Hematopoietic multipotent progenitor cell treated with erythropoietin and hydrocortisone succinate and interleukin-3 and kit ligand, for 4 days (in vitro differentiated cells): ENCODE measurements at places on chromosomes 12 and 14.

GRCh38 chr12:58247633-58248032, 306.3 kb downstream of the ATP23 start:
- no peak for DNase-seq

GRCh38 chr12:131261906-131262305, 308.2 kb downstream of the ADGRD1 start:
- DNase-seq = no peak

DNA sequence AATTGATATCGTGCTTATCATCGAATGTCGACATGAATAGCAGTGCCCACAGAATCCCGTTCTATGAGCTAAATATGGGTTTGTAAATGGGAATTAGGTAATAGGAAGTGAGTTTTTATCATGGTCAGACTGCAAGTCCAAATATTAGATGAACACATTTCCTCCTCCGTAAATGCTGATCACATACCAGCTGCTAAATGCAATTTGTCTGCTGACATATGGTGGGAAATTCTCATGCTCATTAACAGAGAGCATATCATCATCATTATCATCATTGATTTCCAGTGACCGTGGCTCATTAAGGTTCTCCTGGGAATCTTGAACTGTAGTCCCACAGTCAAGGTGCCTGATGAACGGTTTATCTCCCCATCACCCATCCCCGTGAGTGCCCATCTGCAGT, 998.8 kb upstream of the TMEM132C start:
- no peak for DNase-seq

DNA sequence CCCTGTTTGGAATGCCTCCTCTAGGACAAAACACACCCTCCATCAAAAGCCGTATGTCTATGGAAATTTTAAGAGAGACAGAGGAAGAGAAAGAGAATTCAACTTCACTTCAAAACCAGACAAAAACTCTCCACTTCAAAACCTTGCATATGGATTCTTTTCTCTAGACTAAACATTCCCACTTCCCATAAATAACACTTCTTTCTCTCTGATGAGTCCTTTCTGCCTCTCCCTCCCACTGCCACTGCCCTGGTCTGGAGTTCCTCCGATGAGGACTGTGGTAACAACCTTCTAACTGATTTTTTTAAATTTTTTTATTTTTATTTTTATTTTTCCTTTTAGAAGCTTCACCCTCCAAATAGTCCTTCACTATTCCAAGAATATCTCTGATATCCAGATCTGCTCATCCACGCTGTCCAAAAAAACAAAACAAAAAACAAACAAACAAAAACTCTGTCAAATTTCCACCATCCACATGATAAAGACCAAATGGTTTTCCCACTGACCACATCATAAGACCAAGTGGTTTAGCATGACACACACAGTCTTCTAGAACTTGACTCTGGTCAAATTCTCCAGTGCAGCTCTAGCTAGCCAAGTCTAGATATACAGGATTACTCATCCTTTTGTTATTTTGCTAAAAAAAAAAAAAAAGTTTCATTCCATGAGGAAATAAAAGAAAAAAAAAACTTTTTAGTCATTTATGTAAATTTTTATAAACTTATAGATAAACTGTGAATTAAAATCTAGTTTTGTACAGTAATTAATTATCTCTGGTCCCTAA, 256.0 kb downstream of the PPFIA2 start:
- DNase-seq = no peak

GRCh38 chr12:26255893-26256645, 60.7 kb downstream of the SSPN start:
- DNase-seq = no peak

- no peak for DNase-seq
These were observed 142.6 kb downstream of the PPM1H start for GRCh38 chr12:62792236-62792870.

GRCh38 chr12:69338120-69338859, 9.9 kb upstream of the LYZ start:
- peak; percentile 63 for DNase-seq

GRCh38 chr12:12974211-12974610, 22.2 kb upstream of the GPRC5D start:
- no peak for DNase-seq

DNA sequence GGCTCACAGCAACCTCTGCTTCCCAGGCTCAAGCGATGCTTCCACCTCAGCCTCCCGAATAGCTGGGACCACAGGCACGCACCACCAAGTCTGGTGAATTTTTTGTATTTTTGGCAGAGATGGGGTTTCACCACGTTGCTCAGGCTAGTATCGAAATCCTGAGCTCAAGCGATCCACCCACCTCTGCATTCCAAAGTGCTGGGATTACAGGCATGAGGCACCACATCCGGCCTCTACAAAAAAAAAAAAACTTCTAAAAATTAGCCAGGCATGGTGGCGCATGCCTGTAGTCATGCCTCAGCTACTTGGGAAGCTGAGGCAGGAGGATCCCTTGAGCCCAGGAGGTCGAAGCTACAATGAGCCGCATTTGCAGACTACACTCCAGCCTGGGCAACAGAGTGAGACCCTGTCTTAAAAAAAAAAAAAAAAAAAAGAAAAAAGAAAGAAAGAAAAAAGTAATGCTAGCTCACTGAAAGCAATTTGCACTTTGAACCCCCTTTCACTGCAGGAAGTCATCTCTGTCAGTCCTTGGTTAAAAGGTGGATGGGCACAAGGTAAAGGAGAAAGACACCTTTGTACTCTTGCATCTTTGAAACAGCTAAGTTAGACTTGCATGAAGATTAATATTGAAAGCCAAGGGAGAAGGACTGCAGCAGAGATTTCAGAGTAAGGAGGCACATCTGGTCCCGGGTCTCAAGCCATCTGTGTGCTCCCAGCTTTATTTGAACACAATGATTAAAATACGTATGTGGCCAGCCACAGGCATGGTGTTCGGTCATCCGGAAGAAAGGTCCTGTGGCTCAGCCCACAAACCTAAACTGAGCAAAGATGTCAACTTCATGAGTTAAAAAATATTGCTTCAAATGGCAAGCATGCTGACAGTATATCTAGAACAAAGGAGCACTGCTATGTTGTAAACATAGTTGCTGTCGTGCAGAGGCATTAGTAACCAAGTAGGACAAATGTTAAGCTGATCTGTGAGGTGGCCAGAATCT, 103.8 kb upstream of the HMGA2 start:
- no peak for DNase-seq

GRCh38 chr12:111578971-111579340, 20.2 kb downstream of the ATXN2 start:
- DNase-seq = no peak

DNA sequence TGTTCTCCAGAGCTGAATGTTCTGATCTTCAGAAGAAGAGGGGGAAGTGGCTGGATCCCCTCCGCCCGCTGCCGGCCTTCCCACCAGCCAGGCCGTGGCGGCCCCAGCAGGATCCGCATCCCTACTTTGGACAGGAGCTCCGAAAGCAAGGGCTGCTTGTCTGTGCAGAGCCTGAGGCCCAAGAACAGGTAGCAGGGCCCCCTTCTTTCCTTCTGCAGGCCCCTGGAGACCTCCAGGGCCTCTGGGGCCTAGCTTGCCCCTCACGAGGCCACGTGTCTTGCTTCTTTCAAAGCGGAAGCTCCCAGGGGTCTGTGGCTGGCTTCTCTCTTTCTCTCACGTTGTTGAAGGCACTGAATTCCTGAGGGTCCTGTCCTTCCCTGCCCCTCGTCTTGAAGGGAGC, 13.2 kb downstream of the PGF start:
- no peak for DNase-seq

DNA sequence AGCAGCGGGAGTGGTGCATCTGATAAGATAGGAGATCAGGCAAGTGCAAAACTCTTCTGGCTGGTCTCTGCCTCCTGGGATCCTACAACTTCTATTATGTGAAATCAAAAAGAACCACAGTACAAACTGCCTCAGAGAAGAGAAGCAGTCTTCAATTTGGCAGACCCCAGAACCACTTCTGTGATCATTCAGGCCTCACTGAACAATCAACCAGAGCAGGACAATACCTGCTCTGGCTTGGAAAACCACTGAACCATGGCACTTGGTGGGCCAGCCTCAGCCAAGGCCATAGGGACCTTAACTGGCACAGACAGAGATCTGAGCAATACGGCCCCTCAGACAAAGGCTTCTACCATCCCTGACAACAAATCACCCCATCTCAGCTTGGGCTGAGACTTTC, 103.0 kb downstream of the NDUFA12 start:
- DNase-seq = peak; percentile 13

GRCh38 chr12:103318566-103318965, 177.2 kb downstream of the C12orf42 start:
- no peak for DNase-seq

DNA sequence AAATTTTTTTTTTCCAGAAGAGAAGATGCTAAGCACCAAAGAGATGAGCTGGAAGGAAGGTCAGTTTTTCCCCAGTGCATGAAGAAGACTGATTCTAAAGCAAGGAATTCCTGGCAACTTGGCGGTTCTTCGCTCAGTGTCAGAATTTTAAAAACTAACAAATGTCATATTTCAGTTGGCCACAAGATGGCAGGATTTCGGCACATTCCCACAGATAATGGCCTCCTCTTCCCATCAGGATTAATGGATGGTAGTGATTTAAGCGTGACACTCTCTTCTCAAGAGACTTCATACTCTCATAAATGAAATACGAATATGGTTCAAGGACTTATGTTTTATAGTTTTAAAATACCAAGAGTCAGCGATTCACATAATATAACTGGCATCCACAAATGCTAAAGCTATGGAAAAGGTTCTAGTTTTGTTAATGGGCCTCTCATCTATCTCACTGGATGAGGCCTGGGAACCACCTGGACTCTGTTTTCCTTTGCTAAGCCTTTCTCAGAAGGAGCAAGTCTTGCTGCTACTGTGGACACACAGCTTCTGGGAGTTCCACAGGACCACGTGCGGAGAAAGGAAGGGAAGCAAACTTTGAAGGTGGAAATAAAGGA, 46.1 kb upstream of the PTPRO start:
- peak; percentile 33 for DNase-seq

GRCh38 chr12:118925407-118925806, 55.9 kb upstream of the SRRM4 start:
- DNase-seq = peak; percentile 12

DNA sequence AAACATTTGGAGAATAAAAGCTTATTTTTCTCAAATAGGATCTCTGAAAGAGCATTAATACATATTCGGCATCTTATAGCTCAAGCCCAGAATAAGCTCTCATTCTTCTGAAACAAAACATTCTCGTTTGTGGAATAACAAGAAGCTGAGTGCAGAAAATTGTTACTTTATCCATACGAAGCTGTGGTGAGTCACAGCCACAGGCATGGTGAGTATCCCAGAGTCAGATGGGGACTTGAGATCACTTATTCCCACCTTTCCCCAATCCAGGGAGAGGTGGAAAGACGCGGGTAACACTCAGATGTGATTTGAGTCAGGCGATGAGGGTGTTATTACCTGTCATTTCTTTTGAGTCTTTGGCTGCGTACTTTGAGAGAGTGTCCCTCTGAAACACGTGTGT, 214.6 kb upstream of the TMEM132C start:
- no peak for DNase-seq

DNA sequence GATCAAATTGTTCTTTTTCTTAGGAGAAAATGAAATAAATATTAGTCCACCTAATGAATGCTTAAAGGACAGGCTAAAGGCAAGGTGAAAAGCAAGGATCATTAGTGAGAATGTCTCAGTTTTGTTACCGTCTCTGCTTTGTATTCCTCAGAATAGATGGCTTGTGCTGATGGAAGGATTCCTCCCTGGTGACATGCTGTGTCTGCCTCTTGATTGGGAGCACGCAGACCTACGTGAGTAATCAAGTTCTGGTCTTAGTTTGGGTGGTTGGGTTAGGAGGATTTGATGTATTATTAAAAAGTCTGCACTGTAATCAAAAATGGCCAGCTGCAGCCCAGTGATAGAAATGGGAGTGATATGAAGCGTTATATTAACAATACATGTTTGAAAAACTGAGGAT, 78.8 kb upstream of the RTL1 start:
- DNase-seq = no peak

DNA sequence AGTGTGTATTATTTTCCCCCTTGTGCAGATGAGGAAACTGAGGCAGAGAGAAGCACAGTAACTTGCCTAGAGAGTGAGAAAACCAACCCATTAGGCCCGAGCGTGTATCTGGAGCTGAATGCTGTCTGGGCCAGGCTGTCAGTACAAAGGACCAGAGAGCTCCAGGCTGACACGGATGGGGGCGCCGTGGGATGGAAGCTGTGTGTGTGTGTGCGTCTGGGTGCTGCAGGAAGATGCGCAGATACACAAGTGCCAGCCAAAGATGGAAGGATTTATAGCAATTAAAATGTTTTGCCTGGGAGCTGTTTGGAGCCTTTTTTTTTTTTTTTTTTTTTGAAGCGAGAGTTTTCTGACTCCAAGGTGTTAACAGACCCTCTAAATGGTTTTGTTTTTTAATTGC, 53.7 kb upstream of the GPATCH2L start:
- DNase-seq = no peak

DNA sequence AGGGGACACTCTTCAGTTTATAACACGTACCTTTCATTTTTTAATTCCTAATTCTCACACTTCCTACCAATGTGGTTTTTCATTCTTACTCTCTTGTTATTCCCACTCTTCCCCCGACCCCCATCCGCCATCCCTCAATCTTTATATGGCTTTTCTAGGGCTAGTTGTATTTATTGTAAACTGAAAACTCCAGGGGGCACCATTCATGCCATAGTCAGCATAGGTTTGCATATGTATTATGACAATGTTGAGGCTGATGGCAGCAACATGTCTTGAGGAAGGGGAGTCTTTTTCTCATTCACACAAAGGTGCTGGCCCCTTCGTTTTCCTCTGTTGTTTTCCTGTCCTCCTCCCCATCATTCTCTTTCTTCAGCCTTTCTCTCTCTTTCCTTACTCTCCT, 27.7 kb upstream of the LTA4H start:
- DNase-seq = peak; percentile 70

GRCh38 chr12:62859321-62859737, 75.6 kb downstream of the PPM1H start:
- peak; percentile 71 for DNase-seq

GRCh38 chr14:99150236-99150635, 121.8 kb downstream of the BCL11B start:
- DNase-seq = no peak

GRCh38 chr14:48665077-48665784, 920.9 kb downstream of the RPS29 start:
- DNase-seq = no peak

DNA sequence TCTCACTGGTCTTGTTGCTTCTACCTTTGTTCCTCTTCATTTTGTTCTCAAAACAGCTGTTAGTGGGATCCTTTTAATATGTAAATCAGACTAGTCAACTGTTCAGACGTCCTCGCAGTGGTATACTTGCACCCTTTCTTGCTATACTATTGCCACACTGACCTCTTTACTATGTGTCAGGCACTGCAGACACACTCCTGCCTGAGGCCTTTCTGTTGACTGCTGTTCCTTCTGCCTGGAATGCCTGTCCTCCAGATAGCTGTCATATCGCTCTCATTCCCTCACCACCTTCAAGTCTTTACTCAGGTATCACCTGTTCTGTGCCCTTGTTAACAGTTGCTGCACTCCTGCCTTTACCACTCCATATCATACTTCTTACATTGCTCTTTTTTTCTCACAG, 90.0 kb upstream of the TMEM263 start:
- DNase-seq = no peak

- DNase-seq = no peak
These were observed 534.0 kb downstream of the FUT8 start for GRCh38 chr14:65946494-65946893.

- no peak for DNase-seq
These were observed 11.6 kb downstream of the OXA1L start for GRCh38 chr14:22778084-22778483.

- DNase-seq = no peak
These were observed 452.4 kb upstream of the NOVA1 start for GRCh38 chr14:27050208-27050607.

GRCh38 chr12:67710582-67710981, 62.0 kb downstream of the DYRK2 start:
- DNase-seq = no peak

GRCh38 chr14:54686871-54687749, 120.2 kb downstream of the SAMD4A start:
- DNase-seq = no peak
